ENCODE measurements at places on chromosomes 16 and 17. TPM values are rescaled to one million over a fixed set of nuclear protein-coding genes. Genes with fewer than 3 reads are reported as not detected.

The PITPNM3 gene
- total RNA-seq, result 0.67 TPM

The MYCBPAP gene
- total RNA-seq, result 1.2 TPM

The YBX2 gene
- total RNA-seq, result not detected

The TBC1D3D gene
- not detected for total RNA-seq

The TPSAB1 gene
- total RNA-seq, result not detected

The KRTAP4-4 gene
- total RNA-seq, result not detected

The CXCL16 gene
- total RNA-seq, result 0.59 TPM

The TBC1D3 gene
- total RNA-seq, result not detected

The STUB1 gene
- 221 TPM for total RNA-seq

The VAT1L gene
- 7.6 TPM for total RNA-seq

The SLC38A7 gene
- total RNA-seq, result 9.9 TPM

The RNF43 gene
- total RNA-seq, result not detected

The ACAP1 gene
- total RNA-seq, result 0.50 TPM

The DOC2B gene
- not detected for total RNA-seq

The LITAFD gene
- not detected for total RNA-seq

The KRT24 gene
- not detected for total RNA-seq

The ARMC7 gene
- total RNA-seq, result 4.5 TPM

The CX3CL1 gene
- not detected for total RNA-seq

The DDX52 gene
- total RNA-seq, result 12.0 TPM

The TCAP gene
- 0.30 TPM for total RNA-seq

The HBA1 gene
- total RNA-seq, result not detected

The SMPD3 gene
- not detected for total RNA-seq

The ANKFN1 gene
- total RNA-seq, result not detected

The B4GALNT2 gene
- not detected for total RNA-seq

The SPATA20 gene
- 57.3 TPM for total RNA-seq

The RAB11FIP4 gene
- total RNA-seq, result 0.34 TPM

The ZP2 gene
- total RNA-seq, result not detected

The CD300E gene
- not detected for total RNA-seq

The CYGB gene
- 16.1 TPM for total RNA-seq

The KRT39 gene
- not detected for total RNA-seq

The MYH10 gene
- total RNA-seq, result 61.7 TPM

The FAM20A gene
- 1.0 TPM for total RNA-seq

The CES3 gene
- total RNA-seq, result 0.17 TPM

The APOH gene
- total RNA-seq, result not detected

The PPP1R1B gene
- total RNA-seq, result 0.45 TPM

The RPL38 gene
- total RNA-seq, result 362 TPM

The IL4R gene
- total RNA-seq, result 15.3 TPM

The DNAAF8 gene
- 0.30 TPM for total RNA-seq

The TBX2 gene
- total RNA-seq, result 88.9 TPM

The ZNF48 gene
- total RNA-seq, result 5.6 TPM

The HEATR9 gene
- not detected for total RNA-seq

The PRAC2 gene
- not detected for total RNA-seq

The OR1F1 gene
- not detected for total RNA-seq

The PYDC1 gene
- not detected for total RNA-seq

The CCL4L2 gene
- total RNA-seq, result not detected

The HOXB3 gene
- total RNA-seq, result 45.0 TPM

The GPRC5B gene
- total RNA-seq, result 3.2 TPM

The SPATA2L gene
- 6.1 TPM for total RNA-seq

The CCL4 gene
- not detected for total RNA-seq

The CCL2 gene
- 4.2 TPM for total RNA-seq

The GPR179 gene
- total RNA-seq, result not detected

The G6PC1 gene
- not detected for total RNA-seq

The SLC16A6 gene
- total RNA-seq, result 0.50 TPM

The C16orf54 gene
- total RNA-seq, result not detected

The DHX40 gene
- total RNA-seq, result 26.8 TPM

The P2RX1 gene
- total RNA-seq, result under 0.01 TPM

The PDILT gene
- not detected for total RNA-seq

The AIPL1 gene
- total RNA-seq, result not detected
